ENCODE measurements at places on chromosomes 2 and 18. TPM values are rescaled to one million over a fixed set of nuclear protein-coding genes. Genes with fewer than 3 reads are reported as not detected.

The NEU2 gene
- total RNA-seq, result not detected

The UNC80 gene
- total RNA-seq, result 0.03 TPM

- H3K36me3 ChIP-seq, result no peaks in the 10 kb centered on the region
- no peak overlapping the region for H3K27ac ChIP-seq
- H3K4me3 ChIP-seq, result no peak overlapping the region
These were observed 104.2 kb upstream of the FZD7 start for GRCh38 chr2:201929281-201930026.

DNA sequence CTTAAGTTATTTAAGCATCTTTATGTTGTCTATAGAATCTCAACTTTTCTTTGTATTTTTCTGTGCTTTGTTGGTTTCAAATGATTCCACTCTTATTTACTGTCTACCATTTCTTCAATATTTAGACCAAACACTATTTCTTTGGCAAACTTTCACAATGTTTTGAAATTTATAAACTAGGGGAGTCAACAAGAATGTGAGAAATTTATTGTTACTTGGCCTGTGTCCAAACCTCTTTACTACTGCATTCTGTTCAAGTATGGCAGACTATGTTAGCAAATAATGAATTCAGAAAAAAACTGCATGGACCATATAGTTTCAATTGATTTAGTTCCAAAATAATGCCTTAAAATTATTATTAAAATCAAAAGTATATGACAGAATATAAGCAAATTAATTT lies 470.2 kb downstream of the FBXO15 start:
- no peak overlapping the region for H3K27ac ChIP-seq
- H3K4me1 ChIP-seq, result no peaks in the 10 kb centered on the region
- no peak for DNase-seq
- no peaks in the 10 kb centered on the region for H3K36me3 ChIP-seq

DNA sequence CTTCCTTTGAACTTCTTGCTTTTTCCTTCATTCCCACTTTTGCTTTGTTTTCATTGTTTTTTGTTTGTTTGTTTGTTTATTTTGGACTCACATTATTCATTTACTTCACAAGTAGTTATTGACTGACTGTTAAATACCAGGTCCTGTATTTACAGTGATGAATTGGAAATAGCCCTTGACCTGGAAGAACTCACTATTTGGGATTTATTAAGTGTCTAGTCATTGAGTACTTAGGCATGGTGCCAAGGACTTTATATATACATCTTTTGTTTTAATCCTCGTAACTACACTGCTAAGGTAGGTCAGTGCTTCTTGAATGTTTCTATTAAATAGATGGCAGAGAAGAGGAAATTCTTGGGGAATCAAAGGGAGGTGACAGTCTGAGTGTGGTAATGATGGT lies 11.1 kb downstream of the SPOPL start:
- no peak overlapping the region for H3K4me3 ChIP-seq
- H3K36me3 ChIP-seq, result no peaks in the 10 kb centered on the region
- no peak for DNase-seq
- H3K4me1 ChIP-seq, result peaks cover 19% of the 10 kb centered on the region

GRCh38 chr2:98479959-98480524 lies 35.4 kb downstream of the INPP4A start:
- no peaks in the 10 kb centered on the region for H3K36me3 ChIP-seq
- H3K27me3 ChIP-seq, result no peaks in the 10 kb centered on the region
- peak; percentile 69 for DNase-seq
- peaks cover 14% of the 10 kb centered on the region for H3K4me1 ChIP-seq
- no peak overlapping the region for H3K4me3 ChIP-seq

DNA sequence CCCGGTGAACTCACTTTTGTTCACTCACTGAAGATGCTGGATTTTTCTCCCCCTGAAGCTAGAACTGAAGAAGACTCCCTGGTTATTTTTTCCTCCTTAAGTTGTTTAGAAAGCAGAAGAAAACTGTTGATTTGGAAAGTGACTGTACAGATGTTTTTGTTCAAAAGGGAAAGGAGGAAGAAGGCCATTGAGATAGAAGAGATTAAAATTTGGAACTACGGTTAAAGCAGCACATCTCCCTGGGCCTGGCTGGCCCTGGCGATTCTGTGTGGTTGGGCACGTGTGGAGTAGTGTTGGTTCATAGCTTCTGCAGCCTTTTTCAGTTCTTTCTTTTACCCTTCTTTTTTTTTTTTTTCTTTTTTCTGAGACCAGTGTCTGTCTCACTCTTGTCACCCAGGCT lies 109.2 kb downstream of the MAP4K4 start:
- H3K36me3 ChIP-seq, result no peaks in the 10 kb centered on the region
- peaks cover 53% of the 10 kb centered on the region for H3K4me1 ChIP-seq
- no peak overlapping the region for H3K4me3 ChIP-seq
- H3K27ac ChIP-seq, result peak overlapping the region; percentile 92
- no peak for DNase-seq

DNA sequence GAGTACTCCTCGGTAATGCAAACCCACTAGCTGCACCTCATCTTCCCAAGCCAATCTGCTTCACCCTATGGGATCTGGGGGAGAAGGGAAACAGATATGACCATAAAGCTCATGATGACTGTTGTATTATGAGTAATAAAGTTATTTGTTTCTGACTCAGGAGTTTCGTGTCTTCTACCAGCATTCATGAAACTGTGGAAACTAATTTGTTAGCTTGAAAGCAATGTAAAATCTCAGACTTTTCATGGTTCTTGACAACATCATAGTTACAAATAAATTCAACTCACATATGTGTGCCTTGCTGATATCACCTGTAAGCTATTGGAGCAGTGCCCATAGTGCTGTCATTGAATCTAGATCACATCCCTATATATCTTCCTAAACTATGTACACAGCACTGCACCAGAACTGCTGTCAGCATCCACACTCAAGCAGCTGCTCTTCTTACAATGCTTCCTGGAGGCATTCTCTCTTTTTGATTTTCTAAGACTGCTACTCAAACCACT lies 135.6 kb upstream of the KYNU start:
- H3K27me3 ChIP-seq, result no peaks in the 10 kb centered on the region
- H3K4me1 ChIP-seq, result no peaks in the 10 kb centered on the region
- no peaks in the 10 kb centered on the region for H3K36me3 ChIP-seq
- no peak overlapping the region for H3K27ac ChIP-seq
- no peak overlapping the region for H3K4me3 ChIP-seq

DNA sequence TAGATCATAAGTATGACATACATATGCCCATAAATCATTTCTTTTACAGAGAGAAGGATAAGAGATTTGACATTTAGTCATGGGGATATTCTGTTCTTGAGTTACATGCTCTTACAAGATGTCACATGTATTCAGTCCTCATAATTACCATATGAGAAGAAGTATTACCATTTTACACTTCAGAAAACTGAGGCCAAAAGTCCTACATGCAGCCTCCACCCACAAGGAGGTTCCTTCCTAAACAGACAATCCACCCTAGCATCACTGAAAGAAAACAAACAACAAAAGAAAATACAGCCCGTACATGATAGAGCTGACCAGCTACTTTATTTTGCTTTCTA lies 335.1 kb downstream of the SETBP1 start:
- H3K4me3 ChIP-seq, result no peak overlapping the region
- DNase-seq, result no peak
- peaks cover 27% of the 10 kb centered on the region for H3K4me1 ChIP-seq
- H3K27ac ChIP-seq, result peak overlapping the region; percentile 75
- no peaks in the 10 kb centered on the region for H3K36me3 ChIP-seq
- no peaks in the 10 kb centered on the region for H3K27me3 ChIP-seq

- peak overlapping the region; percentile 68 for H3K27ac ChIP-seq
- H3K36me3 ChIP-seq, result no peaks in the 10 kb centered on the region
- H3K27me3 ChIP-seq, result no peaks in the 10 kb centered on the region
- H3K4me3 ChIP-seq, result peak overlapping the region; percentile 80
These were observed 3.5 kb downstream of the PTMA start for GRCh38 chr2:231711677-231712450.

DNA sequence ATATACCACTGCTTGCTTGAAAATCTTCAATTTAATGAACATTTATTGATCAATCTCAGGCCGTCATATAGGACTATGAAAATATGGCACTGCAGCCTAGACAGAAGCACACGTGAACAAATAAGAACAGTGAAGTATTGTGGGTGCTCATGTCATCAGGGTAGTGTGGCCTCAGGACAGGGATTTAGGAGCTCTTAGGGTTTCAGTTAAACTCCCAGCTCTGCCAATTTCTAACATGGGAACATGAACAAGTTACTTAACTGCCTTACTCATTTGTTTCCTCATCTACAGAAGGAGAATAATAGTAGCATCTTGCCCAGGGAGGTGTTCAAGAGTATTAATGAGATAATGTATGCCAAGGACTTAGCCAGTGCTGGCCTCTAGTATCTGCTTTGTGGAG lies 146.0 kb upstream of the MAP3K20 start:
- no peak overlapping the region for H3K4me3 ChIP-seq
- H3K36me3 ChIP-seq, result no peaks in the 10 kb centered on the region
- no peak for DNase-seq

GRCh38 chr2:10028407-10028987 lies 14.9 kb upstream of the KLF11 start:
- no peaks in the 10 kb centered on the region for H3K27me3 ChIP-seq
- peaks cover 8% of the 10 kb centered on the region for H3K4me1 ChIP-seq
- no peak overlapping the region for H3K4me3 ChIP-seq
- H3K36me3 ChIP-seq, result no peaks in the 10 kb centered on the region
- DNase-seq, result no peak

DNA sequence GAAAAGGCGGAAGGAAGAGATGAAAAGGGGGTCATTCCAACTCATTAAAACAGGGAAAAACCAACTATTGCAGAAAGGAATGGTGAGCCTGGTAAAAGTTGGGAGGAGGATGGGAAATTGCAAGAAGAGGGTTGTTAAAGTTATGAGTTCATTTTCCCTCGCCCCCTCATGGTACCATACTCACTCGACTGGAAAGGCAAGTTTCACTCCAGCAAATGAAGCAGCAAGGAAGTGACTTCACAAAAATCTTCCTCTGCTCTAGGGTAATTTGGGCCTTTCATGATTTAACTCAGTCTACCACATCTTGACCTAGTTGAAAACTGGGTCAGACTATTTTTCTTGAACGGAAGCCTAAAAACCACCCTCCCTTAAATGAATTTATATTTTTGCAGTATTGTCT lies 22.8 kb upstream of the DAW1 start:
- no peaks in the 10 kb centered on the region for H3K27me3 ChIP-seq
- DNase-seq, result peak; percentile 22
- H3K36me3 ChIP-seq, result no peaks in the 10 kb centered on the region
- peak overlapping the region; percentile 64 for H3K27ac ChIP-seq
